ENCODE measurements at places on chromosomes 2 and 18.

GRCh38 chr2:49770919-49771318 lies 616.6 kb upstream of the FSHR start:
- no peak for DNase-seq

DNA sequence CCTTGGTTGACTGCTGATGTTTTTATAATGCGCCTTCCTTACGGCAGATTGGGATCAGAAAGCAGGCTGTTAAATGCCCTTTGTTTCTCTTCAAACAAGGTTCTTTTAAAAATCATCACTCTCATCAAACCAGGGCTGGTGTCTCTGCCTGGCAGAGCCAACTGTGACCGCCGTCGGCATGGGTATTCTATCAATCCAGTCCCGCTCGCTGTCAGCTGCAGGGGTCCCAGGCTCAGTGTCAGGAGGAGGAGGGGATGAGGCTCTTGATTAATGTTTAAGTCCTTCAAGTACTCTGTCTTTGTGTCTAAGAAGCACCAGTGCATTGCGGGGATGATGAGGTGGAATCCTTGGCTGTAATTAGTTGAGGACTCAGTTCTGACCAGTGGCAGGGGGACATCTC lies 348.1 kb downstream of the RNF144A start:
- DNase-seq: no peak

DNA sequence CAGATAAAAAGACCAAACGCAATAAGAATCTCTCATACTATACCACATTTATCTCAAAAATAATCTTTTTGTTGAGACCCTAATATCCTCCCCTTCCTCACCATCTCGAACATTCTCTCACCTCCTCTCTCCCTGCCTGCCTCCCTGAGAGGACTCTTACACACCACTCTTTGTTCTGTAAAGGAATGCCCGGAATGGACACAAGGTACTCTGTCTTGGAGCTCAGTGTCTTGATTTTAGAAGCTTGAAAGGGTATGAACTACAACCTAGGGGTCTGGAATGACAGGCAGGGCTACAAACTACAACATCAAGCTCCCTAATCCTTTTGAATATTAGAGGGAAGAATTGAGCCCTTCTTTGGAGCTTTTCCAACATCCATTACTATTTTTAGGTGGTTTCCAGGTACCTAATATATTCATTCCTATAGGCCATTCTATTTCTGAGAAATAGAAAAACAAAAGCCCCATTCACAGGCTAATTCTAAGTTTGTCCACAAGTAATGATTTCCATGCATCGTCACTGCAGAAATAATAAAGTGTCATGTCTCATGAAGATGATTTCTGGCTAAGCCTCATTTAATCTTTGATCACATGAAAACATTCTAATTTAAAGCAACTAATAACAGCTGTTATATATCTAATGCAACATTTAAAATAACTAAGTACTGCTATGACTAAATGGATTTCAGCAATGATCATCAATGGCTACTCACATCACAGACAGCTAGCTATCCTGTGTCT lies 60.6 kb downstream of the LRP2 start:
- DNase-seq: no peak

- DNase-seq: no peak
Measured at GRCh38 chr18:51009072-51009471, 20.9 kb upstream of the SMAD4 start.

GRCh38 chr2:42658306-42658705 lies 89.9 kb downstream of the MTA3 start:
- no peak for DNase-seq

DNA sequence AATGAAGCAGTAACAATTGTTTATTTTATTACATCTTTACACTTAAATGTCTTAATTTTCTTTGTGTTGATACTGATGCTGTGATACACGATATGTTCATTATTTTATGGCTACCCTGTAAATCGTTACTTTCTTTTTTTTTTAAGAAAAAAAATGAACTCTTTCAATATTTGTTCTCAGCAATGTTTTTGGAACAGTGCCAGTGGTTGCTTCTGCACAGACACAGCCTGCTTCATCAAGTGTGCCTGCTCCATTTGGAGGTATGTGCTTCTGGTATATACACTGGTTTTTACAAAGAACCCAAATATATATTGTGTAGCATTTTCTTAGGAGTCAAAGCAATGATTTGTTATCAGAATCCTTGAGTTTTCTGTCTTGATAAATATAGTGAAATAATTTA lies 62.2 kb upstream of the SCYGR2 start:
- no peak for DNase-seq

DNA sequence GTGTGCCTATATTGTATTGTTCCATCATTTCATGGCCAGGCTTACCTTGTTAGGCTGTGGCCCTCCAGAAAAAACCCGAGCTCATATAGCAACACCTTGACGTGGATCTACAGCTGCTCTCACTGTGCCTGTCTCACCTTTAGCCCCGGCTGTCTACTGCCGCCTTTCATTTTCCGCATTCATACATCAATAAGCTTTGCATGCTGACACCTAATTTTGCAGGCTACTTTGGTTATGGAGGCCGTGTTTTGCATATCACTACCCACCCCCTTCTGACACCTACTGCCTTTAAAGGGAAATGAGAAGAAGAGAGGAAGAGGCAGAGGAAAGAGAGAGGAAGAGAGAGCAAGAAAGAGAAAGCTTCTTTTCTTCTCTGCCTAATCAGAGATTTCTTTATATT lies 702.9 kb downstream of the BCL11A start:
- no peak for DNase-seq

DNA sequence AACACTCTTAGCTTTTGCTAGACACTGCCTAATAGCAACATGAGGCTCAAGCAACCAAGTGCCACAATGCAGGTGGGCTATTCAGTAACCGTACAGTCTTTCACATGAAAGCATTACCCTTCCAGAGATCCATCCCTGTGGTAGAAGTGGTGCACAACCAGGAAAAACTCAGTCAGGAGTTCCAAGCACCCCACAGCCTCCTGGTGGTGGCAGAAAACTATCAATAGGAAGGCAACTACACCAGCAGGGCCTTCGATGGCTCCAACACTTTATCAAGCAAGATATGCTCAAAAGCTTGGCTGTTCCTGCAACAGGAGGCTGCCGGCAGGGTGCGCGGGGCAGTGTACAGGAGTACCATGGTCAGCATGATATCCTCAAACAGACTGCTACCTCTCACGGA lies 176.1 kb upstream of the DLGAP1 start:
- DNase-seq: no peak

- peak; percentile 53 for DNase-seq
Measured at GRCh38 chr2:189581354-189582139, 961 bp upstream of the SLC40A1 start.

DNA sequence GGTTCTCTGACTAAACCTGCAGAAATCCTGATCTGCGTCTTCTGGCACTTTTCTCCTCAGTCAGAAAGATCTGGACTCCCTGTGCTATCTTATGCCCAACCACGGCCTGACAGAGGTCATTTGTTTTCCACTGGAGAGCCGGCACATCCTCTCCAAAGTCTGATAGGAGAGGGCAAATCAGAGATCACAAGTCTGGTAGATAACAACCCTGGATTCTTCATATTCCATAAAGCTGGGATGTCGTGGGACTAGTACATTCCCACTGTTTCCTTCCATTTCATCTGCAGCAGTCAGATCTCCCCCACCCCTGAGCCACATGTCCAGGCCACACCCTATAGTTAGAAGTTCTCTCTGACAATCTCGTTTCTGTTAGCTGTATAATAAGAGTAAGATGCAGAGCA lies 157.0 kb downstream of the MGAT5 start:
- no peak for DNase-seq

GRCh38 chr2:75580156-75580555 lies 19.4 kb upstream of the EVA1A start:
- DNase-seq: no peak

DNA sequence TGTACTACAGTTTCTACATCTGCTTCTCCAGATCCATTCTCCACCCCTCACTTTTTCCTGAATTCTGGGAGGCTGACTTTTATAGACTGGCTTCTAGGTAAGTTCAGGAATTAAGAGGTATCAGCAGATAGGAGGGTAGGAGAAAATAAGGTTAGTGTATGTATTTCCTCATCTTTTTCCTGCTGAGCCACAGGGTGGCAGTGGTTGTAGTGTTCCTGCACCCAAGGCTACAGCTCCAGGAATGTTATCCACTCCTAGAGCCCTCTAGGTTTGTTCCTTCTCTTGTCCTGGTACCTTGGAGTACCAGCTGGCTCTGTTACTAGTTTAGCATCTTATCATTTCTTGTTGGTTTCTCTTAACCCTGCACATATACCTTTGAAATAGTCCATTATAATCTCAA lies 40.7 kb upstream of the C2orf66 start:
- DNase-seq: peak; percentile 17

- DNase-seq: peak; percentile 37
Measured at GRCh38 chr2:230956827-230957755, 32.0 kb upstream of the GPR55 start.

DNA sequence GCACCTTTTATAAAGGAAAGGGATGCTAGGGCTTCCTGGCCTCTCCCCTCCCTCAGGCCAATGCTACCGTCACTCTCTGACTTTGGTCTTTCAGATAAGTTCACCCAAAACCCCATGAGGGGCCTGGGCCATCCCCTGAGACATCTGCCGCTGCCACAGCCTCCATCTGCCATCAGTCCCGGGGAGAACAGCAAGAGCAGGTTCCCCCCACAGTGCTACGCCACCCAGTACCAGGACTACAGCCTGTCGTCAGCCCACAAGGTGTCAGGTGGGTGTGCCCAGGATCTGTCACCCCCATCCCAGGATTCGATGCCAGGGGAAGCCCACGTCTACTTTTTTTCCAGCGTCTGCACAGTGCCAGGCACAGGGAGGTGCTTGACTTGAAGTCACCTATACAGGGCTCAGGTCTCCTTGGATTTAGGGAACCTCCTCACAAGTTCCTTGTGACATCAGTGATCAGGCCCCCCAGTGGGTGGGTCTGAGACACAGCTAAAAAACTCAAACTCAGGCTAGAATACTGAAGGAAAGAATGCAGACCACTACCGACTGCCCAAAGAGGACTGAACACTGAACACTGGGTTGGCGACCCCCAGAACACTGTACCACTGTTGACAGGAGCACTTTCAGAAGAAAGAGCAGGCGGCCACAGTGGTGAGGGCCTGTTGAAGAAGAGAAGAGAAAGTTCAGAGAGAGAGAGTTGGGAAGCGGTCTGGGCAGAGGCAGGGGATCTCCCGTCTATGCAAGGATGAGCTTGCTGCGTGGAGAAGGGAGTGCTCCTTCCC lies 85.3 kb downstream of the EPAS1 start:
- no peak for DNase-seq

GRCh38 chr18:45009756-45010155 lies 329.1 kb downstream of the SETBP1 start:
- no peak for DNase-seq

DNA sequence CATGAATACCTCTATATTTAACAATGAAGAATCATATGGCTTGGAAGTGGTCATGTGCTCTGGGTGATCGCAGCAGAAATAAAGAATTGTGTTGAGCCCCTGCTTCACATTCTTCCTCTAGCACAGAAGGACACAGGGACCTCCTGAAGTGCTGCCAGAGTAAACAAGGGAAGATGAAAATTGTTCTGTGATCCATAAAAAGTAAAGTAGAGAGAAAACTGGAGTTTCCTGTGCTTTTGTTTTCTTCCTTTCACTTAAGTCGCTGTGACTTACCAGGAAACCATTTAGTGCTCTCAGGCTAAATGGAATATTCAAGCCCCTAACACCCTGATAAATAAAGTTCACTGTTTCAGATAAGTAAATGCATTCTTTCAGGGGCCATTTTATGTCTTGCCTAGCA lies 1173.6 kb upstream of the CHAC2 start:
- no peak for DNase-seq

GRCh38 chr18:70377317-70377799 lies 88.5 kb downstream of the SOCS6 start:
- no peak for DNase-seq

All from HuH-7.5 (cell line).